ENCODE measurements at places on chromosomes 1 and 21.

DNA sequence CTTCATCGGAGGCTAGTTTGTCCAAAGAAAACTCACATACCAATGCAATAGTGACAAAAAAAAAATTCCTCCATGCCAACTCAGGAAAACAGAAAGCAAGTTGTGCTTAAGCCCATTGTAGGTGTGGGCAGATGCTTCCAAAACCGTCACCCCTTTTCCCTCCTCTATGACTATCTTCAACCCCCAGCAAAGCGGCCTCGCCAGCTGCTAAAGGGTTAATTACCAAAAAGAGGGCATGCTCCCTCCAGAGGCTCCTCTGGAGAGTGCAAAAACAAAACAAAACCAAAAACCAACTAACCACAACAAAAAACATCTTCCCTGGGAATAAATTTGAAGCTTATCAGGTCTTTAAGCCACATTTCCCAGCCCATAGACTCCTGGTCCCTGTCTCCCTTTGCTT lies 1.2 kb downstream of the LMOD1 start:
- DNase-seq: no peak

- DNase-seq: no peak
Measured at GRCh38 chr1:231724876-231725647, 98.5 kb downstream of the DISC1 start.

GRCh38 chr1:219686171-219686570 lies 73.3 kb upstream of the ZC3H11B start:
- DNase-seq: no peak

- DNase-seq: no peak
Measured at GRCh38 chr1:185551008-185551407, 183.2 kb upstream of the HMCN1 start.

DNA sequence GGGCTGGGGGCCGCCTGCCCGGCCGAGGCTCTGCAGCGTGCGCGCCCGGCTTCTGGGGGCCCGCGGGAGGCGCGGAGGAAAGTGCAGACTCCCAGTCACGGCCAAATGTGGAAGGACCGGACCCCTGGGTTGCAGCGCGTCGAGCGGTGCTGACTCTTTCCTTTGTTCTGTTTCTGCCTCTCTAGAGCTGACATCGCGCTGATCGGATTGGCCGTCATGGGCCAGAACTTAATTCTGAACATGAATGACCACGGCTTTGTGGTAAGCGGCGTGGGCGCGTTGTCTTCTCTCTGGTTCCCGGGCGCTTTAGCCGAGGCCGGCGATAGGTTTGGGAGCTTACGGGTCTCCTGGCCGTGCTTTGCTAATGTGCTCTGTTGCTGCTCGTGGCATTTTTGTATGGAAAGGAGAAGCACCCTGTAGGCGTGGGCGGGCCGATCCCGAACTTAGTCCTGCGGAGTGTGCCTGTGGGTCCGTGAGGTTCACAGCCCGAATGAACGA lies 629 bp downstream of the PGD start:
- DNase-seq: no peak

DNA sequence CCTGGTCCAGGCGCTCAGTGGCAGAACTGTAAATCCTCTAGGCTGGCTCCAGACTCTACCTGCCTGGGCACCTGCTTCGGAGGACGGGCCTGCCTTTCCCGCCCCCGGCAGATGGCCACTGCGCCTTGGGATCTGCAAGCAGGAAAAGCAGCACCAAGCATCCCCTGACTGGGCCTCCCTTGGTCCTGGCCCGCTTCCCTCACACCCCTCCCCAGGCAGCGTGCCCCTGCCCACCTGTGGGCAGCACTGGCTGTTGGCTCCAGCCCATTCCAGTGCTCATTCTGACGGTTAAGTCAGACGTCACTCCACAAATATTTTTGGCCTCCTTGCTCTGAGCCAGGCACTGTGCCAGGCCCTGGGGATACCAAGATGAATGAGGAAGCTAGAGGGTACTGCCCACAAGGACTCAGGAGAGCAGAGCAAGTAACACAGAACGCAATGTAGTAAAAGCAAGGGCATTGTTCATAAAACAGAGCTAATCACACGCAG lies 22.0 kb upstream of the BLACAT1 start:
- no peak for DNase-seq

GRCh38 chr1:108079440-108080025 lies 114.6 kb upstream of the VAV3 start:
- peak; percentile 11 for DNase-seq

DNA sequence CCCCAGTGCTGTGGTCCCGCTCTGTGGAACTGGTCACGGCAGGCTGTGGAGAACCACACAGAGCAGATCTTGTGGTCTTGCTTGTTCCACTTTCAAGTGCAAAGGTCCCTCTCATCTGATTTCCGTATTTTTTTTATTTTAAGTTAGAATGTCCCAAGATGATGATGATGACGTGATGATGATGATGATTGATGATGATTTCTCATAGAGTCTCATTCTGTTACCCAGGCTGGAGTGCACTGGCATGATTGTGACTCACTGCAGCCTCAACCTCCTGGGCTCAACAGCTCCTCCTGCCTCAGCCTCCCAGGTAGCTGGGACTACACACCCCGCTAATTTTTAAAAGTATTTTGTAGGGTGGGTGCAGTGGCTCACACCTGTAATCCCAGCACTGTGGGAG lies 12.2 kb downstream of the EVA1C start:
- no peak for DNase-seq

DNA sequence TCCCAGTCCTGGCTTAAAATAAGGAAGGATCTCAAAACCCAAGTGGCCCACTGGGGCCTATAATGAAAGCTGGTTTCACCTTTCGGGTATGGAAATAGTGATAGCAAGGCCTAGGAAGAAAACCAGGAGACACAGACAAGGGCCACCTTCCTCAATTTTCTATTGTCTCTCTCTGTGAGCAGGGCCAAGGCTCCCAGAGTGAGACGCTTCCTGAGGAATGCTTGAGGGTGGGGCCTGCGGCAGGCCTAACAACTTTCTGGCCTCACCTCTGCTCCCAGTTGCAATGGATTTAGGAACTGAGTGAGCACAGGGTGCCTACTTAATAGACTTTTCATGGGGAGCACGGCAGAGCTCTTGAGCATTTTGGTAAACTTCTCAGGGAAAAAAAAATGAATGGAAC lies 300.9 kb downstream of the ASTN1 start:
- DNase-seq: no peak

DNA sequence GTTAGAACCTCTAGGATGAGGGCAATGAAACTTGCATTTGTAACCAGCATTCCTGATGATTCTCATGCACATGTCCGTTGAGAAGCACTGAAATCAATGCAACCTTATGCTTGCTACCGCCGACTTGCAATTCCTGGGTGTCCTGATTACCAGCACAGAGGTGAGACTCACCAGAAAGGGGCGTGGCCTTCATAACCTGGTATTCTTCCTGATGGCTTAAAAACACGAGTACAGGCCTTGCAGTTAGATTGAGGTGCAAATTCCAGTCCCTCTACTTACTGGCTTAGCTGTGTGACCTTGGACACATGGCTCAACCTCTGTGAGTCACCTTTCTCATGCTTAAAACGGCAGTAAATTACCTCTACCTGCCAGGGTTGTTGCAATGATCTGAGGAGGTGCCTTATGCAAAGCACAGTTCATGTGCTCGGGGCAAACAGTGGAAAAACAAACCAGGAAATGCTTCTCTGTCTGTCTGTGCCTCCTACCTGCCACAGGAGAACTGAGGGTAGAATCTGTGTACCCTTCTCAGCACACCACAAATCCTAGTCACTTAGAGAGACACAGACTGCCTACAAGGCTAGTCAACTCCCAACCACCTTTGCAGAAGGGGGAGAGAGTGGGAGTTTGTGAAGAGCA lies 39.1 kb upstream of the ECE1 start:
- DNase-seq: no peak

- no peak for DNase-seq
Measured at GRCh38 chr21:45266518-45267389, 20.9 kb downstream of the POFUT2 start.

GRCh38 chr1:115953180-115953579 lies 23.1 kb upstream of the SLC22A15 start:
- DNase-seq: no peak

DNA sequence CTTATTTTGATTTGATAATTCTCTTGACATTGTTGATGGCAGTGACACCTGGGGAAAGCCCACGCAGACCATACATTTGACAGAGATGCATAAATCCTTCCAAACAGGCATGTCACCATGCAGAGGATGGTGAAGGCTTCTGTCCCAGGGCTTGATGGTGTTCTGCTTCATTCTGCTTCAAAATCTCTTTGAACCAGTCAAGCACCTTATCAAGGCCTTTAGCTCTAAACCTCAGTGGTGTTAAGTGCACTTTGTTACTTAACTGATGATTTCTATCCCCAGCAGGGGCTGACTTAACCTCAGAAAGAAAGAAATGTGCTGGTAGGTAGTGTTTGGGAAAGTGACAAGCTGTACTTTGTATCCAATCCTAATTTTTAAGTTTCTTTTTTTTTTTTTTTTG lies 81.1 kb downstream of the RRAGC start:
- no peak for DNase-seq

- DNase-seq: no peak
Measured at GRCh38 chr1:40627987-40628902, 37.2 kb downstream of the RIMS3 start.

DNA sequence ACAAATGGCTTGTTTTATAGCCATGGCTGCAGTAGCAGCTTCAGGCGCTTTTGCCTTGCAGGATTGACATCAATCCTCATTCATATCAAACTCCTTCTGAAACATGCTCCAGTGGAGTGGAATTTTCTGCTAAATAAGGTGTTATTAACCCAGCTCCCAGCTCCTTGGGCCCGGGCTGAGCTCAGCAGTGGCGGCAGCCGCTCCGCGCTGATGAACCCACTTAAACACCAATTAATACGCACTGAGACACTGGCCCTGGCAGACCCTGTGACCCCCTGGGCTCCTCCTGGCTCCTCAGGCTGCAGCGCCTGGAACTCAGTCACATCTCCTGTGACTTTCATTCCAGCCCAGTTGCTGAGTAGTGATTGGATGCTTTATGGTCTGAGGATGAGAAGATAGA lies 137.4 kb upstream of the GRIK3 start:
- no peak for DNase-seq

- DNase-seq: no peak
Measured at GRCh38 chr1:194830387-194830786, 1644.0 kb upstream of the B3GALT2 start.

GRCh38 chr1:43509007-43509739 lies 21.5 kb upstream of the PTPRF start:
- DNase-seq: no peak

- DNase-seq: no peak
Measured at GRCh38 chr21:16569679-16570078, 839.9 kb downstream of the USP25 start.

GRCh38 chr1:165824269-165824643 lies 3.2 kb upstream of the UCK2 start:
- no peak for DNase-seq

DNA sequence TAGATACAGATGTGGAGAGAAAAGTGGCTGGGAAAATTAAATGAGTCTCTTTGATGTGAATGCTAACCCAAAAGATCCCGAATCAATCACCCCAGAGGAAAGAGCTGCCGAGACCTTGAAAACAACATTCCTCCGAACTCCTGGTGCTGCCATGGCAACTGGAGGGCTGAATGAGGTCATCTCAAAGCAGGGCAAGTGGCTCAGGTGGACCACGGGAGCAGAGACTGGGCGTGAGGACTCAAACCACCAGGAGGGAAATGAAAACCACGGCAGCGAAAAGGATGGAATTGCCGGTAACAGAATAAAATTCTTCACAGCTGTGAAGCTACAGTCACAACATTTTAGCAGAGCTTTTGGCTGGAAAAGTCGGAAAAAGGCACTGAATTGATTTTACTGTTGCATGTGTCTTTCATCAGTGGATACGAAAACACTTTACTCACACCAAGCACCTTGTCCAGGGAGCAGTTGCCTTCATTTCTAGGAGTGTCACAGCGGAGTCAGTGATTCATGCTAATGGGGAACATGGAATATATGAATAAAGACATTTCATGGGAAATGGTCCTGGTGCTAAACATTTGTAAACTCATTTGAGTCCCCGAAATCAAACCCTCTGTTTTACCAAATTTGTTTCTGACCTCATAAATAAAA lies 23.2 kb upstream of the BECN2 start:
- no peak for DNase-seq

GRCh38 chr1:41918450-41919043 lies at the start of gene HIVEP3:
Gene HIVEP3, minus strand, starts transcription at chr1:41918922.
- no peak for DNase-seq

- DNase-seq: no peak
Measured at GRCh38 chr1:115340879-115341278, 2.8 kb upstream of the NGF start.

GRCh38 chr1:1169429-1170214 lies 4.1 kb upstream of the TTLL10 start:
- no peak for DNase-seq

GRCh38 chr1:240794046-240794843 lies 182.3 kb upstream of the GREM2 start:
- no peak for DNase-seq

DNA sequence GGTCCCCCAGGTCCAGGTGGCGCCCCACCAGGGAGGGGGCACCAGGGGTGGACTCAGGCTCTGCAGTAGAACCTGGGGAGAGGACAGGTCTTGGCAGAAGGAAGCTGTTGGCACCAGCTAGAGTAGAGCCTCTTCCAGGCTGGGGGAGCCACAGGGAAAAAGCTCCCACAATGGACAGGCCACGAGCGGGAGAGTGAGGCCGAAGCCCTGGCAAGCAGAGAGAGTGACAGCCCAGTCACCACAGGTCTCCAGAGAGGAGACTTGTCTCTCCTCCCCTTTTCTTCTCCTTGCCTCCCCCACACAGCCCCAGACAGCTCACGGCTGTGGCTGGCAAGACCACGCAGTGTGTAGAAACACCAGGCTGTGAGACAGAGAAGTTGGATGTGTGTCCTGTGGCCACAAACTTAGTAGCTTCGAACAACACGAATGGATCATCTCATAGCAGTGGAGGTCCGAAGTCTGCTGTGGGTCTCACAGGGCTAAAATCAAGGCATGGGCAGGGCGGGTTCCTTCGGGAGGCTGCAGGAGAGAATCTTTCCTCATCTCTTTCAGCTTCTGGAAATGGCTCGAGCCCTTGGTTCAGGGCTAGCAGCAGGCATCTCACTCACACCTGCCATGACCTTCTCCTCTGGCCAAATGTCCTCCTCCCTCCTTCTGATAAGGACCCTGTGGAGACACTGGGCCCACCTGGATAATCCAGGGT lies 3.3 kb downstream of the KRTAP12-4 start:
- DNase-seq: no peak

Measured in activated CD8-positive, alpha-beta memory T cell treated with anti-CD3 and anti-CD28 coated beads for 1 hour (primary cell).